ENCODE measurements at places on chromosomes 7 and 10. TPM values are rescaled to one million over a fixed set of nuclear protein-coding genes. Genes with fewer than 3 reads are reported as not detected.

- no peak for DNase-seq
These were observed 41.3 kb upstream of the AGMO start for GRCh38 chr7:15603124-15603523.

Gene UPK3BL1
- total RNA-seq, result 9.7 TPM

- DNase-seq, result no peak
These were observed 263.0 kb upstream of the NEBL start for GRCh38 chr10:21160116-21160515.

DNA sequence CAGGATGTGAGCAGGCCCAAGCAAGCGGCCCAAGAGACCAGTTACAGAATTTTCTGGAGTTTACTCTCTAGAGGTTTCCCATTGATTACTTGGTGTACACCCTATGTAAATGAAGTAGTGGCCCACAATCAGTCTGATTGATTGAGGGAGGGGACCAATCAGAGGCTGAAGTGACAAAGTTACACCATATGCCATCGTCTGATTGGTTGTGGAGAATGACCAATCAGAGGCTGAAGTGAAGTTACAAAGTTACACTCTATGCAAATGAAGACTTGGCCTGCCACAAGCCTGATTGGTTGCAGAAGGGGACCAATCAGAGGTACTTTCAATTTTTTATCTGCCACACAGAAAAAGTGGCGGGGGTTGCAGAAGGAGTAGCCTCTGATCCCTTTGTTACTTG lies 83.7 kb downstream of the KIF20B start:
- no peak for DNase-seq

Gene HMX2
- 0.62 TPM for total RNA-seq

- DNase-seq, result no peak
These were observed 86.5 kb downstream of the PLXNA4 start for GRCh38 chr7:132489776-132490237.

DNA sequence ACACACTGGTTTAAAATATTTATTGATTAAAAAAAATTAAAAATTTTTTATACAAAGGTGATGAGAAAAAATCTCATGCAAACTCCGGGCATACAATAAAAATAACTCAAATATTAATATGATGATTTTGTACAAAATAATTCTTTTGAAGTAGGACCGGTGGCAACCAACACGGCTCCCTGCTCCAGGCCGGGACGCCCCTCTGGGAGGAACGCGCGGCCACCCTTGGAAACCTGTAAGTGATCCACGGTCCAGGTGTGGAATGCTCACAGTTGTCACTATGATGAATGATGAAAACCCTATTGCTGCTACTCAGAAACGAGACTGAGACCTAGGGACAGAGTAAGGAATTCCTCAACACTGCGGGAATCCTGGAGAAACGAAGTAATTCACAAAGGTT lies 219.1 kb downstream of the TCERG1L start:
- DNase-seq, result no peak

DNA sequence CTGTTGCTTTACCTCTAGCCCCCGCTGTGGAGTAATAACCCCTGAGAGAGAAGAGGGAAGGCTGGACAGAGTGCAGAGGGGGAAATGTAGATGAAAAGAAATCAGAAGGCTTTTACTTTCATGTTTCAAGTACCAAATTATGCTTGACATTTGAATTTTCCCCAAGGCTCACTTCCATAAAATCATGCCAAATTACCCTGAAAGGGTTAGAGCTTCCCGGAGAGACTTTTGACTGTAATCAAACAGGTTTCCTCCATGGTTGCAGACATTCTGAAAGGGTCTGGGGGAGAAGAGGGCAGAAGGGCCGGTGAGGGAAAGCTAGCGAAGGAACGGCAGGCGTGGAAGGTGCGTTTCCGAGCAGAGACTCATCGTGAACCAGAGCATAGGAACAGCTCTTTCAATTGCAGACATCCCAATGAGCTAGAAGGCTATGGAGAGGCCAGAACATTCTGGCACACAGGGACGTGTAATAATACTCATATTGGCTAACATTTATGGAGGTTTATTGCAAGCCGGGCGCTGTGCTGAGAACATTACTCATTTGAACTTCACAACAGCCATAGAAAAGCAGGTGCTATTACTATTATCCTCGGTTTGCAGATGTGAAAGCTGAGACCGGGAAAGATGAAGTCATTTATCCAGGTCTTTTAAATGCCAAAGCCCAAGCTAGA lies 620.8 kb upstream of the AUTS2 start:
- DNase-seq, result no peak

- no peak for DNase-seq
These were observed 122.0 kb downstream of the ADARB2 start for GRCh38 chr10:1615186-1615954.

DNA sequence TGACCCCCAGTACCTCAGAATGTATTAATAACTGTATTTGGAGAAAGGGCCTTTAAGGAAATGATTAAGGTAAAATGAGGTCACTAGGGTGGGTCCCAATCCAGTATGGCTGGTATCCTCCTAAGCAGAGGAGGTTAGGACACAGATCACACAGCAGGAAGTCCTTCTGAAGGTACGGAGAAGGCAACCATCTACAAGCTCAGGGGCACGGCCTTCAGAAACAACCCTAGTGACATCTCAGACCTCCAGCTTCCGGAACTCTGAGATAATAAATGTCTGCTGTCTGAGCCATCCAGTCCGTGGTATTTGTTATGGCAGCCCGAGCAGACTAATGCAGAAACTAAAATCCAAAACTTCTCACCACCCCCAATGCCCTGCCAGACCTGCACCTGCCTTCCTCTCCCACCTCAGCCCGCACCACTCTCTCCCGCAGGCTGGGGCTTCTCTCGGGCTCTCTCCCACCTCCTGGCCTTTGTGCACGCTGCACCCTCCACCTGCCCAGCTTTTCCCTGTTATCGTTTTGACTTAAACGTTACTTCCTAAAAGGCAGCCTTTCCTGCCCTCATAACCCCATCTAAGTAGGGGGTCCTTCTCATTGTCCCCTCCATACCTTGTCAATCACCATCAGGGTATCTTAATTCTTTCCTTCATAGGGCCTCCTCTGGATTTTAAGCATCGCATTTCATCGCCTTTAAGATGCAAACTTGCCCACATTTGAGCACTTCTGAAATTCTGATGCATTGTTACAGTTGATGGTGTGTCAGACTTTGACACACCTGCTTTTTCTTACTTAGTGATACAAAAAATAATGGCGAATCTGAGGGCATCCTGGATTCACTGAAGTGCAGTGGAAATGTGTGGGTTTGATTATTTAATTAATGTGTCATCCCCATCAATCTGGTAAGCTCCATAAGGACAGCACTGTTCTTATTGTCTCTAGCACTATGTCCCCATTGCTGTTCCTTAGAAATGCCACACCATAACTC lies 32.2 kb upstream of the AQP1 start:
- no peak for DNase-seq

GRCh38 chr7:73518470-73518869 lies 3.6 kb downstream of the BAZ1B start:
- DNase-seq, result no peak

Gene PNLIPRP3
- not detected for total RNA-seq

Gene ARHGEF35
- 6.5 TPM for total RNA-seq

- DNase-seq, result no peak
These were observed 57.9 kb upstream of the BAMBI start for GRCh38 chr10:28619455-28619854.

- no peak for DNase-seq
These were observed 31.7 kb upstream of the FAM204A start for GRCh38 chr10:118373786-118374185.

GRCh38 chr7:88256906-88257305 lies 37.1 kb upstream of the SRI start:
- no peak for DNase-seq

Data from activated naive CD4-positive, alpha-beta T cell treated with anti-CD3 and anti-CD28 coated beads for 36 hours (primary cell).